HL-60 (cell line): ENCODE measurements at places on chromosomes 7 and 10.

- no peak for DNase-seq
Measured at GRCh38 chr10:67297637-67298181, 371.9 kb downstream of the LRRTM3 start.

GRCh38 chr10:67506083-67506756 lies 189.8 kb downstream of the CTNNA3 start:
- no peak for DNase-seq

DNA sequence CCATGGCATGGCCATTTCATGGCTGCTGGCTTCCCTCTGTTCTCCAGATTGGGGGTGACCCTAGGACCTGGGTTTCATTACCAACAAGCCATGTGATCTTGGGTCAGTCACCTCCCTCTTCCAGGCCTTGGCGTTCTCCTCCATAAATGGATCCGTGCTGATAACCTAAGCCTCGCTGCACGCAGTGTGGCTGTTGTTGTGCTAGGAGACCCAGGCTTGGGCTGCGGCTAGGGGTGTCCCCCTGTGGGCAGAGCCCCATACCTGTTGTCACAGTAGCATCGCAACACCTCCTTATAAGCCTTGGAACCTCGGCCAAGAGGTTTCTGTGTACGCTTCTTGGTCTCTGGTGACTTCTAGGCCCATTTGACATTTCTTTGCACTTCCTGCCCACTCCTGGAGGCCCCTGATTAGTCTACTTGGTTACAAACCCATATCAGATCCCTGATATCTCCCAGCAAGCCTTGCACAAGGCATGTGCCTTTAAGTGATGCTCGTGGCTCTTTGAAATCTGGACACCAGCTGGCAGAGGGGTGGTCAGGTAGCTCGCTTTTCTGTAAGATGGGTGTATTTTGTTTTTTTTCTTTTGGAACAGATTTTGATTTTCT lies 23.6 kb downstream of the ZMIZ1 start:
- no peak for DNase-seq

DNA sequence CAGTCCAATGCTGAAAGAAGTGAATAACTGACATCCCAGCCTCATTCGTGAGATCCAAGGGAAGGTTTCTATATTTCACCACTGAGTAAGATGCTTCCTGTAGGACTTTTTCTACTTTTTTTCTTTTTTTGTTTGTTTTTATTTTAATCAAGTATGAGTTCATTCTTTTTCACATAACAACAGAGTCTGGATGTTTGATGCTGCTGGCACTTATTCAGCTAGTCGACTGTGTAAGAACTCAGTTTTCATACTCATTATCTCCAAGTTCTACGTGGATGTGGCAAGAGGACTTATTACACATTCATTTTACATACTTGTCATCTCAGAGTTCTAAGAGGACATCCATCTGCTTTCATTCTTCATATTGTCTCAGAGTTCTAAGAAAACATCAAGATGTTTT lies 86.9 kb downstream of the CPXM2 start:
- no peak for DNase-seq

DNA sequence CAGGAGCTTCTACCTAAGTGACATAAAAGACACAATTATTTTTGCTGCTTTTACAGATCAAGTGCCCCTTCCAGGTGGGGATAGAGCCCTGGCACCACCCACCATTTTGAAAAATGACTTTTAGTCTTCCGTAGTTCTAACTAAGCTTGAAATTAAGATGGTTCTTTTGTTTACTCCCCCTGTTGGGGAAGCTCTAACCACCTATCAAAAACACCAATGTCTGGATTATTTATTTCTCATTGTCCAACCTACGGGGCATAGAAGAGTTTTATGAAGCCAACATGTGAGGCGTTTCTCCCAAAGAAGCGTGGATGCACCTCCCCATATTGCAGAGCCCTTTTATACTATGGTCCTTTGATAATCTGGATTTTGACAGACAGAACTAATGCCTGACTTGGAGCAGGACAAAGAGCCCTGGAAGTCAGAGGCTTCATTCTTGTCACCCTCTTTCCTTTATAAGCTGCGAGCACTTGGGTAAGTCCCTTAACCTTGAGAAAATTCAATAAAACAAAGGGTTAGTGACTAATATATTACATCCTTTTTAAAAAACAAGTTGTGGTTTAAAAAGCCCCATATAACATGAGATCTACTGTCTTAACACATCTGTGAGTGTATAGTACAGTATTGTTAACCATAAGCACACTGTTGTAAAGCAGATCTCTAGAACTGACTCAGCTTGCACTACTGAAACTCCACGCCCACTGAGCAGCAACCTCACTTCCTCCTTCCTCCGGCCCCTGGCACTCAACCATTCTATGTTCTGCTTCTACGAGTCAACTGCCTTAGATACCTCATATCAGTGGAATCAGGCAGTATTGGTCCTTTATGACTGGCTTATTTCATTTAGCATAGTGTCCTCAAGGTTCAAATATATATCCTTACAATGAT lies 67.5 kb downstream of the ATXN7L1 start:
- DNase-seq, result peak; percentile 83

GRCh38 chr7:97081521-97082300 lies 35.8 kb upstream of the SDHAF3 start:
- no peak for DNase-seq

DNA sequence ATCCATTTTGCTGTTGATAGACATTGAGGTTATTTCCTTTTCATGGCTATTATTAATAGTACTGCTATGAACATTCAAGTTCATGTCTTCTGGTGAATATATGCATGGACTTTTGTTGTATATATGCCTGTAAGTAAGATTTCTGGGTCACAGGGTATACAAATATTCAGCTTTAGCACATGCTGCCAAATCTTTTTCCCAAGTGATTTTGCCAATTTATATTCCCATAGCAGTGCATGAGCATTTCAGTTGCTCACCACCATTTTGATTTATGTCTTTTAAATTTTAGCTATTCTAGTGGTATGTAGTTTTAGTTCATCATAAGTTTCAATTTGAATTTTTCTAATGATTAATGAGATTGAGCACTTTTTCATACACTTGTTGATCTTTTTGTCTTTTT lies 59.9 kb downstream of the CALD1 start:
- DNase-seq, result no peak

GRCh38 chr10:132411561-132412253 lies 14.7 kb downstream of the PWWP2B start:
- DNase-seq, result no peak
